ENCODE measurements at places on chromosomes 7 and 10.
A peak's percentile ranks its signal among the peaks of the same experiment; 100 is the strongest.

GRCh38 chr7:52764492-52765169 is 270.8 kb upstream of the POM121L12 start:
- DNase-seq = peak; percentile 25

GRCh38 chr10:103111918-103112877 is 80.9 kb downstream of the NT5C2 start:
- no peak for DNase-seq

DNA sequence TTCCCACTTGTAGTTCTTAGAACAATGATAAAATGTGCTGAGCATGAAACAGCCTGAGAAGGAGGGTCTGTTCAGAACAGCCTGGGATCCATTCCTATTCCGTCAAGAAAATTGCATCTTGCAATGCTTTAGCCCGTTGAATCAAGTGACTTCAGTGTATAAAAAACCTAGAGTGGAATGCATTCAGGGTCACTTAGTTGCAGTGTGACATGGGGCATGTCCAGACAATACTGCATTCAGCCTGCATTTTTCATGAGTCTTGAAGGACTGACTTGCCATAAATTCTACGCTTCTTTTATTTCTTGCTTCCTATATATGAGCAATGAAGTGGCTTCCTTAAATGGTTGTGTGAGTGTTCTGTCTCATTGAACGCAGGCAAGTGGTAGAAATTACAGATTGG is 758.3 kb upstream of the COBL start:
- no peak for DNase-seq

DNA sequence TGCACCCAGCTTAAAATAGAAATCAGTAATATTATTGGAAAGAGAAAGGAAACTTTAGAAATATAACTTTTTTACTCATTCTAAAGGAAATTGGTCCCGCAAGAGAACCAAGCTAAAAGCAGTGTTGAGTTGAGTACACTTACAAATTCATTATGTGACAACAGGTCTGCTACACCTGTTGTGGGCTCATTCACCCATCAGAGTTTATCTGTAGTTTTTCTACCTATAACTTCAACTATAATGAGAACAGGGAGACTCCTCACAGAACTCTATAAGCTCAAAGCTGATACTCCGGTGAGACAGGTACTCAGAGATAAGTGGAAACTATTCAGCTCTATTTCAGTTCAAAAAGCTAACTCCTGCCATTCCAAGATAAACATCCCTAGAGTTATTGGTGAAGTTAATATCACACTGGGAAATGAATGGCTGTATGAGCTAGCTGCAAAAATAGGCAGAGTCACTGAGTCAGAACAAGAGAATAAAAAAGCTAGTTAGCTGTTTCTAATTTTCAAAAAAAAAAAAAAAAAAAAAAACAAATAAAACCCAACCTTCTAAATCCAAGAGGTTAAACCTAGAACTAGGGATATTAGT is 121.3 kb downstream of the PPP1R3A start:
- DNase-seq = peak; percentile 53

- peak; percentile 75 for DNase-seq
These were observed at the start of gene LAMB1 for GRCh38 chr7:108002726-108003598. Gene LAMB1, minus strand, starts transcription at chr7:108003161. Its CDS starts 276 bp downstream, at chr7:108002885.

- DNase-seq = no peak
These were observed 1168.4 kb downstream of the GATA3 start for GRCh38 chr10:9222917-9223316.

GRCh38 chr10:62244785-62245467 is 23.7 kb downstream of the RTKN2 start:
- peak; percentile 83 for DNase-seq

DNA sequence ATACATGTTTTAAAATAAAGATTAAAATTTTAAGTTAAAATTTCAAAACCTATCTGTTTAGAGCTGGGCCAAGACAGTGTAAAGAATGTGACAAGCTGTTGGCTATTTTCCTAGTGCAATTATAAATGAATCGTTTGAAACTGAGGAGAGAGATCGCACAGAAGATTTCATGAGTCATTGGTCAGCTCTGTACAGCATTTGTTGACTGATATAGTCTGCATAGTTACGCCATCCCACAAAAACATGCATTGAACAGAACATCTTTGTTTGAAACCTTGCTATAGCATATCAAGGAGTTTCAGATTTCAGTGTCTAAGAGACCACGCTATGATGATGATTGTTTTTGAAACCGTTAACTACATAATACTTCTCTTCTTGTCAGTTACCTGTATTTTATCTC is 1.3 kb upstream of the C10orf67 start:
- peak; percentile 76 for DNase-seq

- no peak for DNase-seq
These were observed 49.6 kb downstream of the NEBL start for GRCh38 chr10:20847512-20847911.

DNA sequence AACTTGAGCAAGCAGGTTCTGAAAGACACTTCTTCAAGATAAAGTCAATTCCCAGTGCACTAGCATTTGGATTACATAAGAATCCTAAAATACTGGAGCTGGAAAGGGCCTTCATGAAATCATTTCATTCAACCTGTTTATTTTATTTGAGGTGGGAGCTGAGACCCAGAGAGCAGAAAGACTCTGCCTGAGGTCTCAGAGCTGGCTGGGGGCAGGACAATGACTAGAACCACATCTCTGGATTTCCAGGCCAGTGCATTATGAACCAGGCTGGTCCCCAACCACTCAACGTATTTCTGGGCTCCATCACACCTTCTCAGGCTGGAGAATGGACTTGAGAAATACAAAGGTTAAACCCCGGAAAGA is 8.4 kb downstream of the ANXA11 start:
- no peak for DNase-seq

DNA sequence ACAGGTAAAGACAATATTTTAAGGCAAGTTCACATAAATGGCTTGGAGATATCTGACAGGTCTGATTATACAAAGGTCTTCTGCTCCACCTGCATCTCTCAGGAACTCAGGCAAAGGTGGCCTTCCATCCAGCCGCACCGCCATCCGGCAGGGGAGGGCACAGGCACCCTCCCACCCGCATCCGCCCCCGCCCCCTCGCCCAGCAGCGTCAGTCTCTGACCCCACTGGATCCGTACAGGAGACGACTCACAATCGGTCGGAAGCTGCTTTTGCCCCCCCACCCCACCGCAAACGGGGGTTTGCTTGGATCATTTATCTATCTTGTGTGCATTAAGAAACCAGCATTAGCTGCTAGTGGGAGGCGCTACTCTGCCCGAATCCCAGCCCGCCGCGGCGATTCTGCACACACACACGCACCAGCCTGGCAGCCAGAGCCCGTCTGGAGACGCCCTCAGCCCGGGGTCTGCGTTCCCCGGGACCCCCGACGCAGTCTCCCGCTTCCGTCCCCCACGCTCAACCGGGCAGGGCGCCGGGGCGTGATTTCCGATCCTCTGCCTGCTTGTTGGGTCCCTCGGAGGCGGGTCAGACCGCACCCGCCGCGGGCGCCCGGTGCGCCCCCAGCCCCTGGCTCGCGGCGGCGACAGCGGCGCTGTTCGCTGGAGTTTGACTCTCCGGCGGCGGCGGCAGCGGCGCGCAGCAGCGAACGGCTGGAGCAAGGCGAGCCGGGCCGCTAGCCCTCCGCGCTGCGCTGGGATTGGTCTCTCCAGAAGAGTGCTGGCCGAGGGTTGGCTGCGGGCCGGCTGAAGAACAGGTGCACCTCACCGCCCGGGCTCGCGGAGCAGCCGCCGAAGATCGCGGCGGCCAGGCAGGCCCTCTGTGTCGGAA is 820 bp upstream of the NRG3 start:
- peak; percentile 36 for DNase-seq

- DNase-seq = no peak
These were observed 99.4 kb downstream of the CALD1 start for GRCh38 chr7:134878746-134879357.

DNA sequence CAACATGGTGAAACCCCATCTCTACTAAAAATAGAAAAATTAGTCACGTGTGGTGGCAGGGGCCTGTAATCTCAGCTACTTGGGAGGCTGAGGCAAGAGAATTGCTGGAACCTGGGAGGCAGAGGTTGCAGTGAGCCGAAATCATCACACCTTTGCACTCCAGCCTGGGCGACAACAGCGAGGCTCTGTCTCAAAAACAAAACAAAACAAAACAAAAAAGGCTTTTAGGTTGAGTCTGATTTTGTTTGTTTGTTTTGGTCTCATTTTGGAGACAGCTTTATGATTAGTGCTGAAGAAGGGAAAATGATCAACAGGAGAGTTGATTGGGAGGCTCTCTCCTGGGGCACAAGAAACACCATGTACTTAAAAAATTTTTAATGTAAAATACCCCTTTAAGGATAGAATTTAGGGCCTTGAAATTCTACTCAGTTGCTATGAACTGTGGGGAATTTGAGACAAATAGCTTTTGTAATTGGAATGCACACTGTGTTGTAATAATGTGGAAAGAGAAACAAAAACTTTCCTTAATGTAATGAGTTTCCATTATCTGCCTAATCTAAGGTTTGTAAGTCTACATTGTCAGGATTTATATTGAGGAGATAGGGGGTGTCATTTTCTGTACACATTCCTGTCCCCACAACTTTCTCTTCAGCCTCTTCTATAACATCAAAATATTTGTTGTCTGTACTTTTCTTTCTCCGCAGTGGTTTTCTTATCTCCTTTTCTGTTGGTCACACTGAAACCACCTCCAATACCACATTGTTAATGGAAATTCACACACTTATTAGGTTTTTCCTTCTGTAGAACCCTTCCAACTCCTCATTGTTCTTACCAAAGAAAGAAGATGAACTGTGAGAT is 41.3 kb downstream of the ARID5B start:
- no peak for DNase-seq

GRCh38 chr10:69914398-69915214 is 112.9 kb downstream of the COL13A1 start:
- DNase-seq = peak; percentile 19

DNA sequence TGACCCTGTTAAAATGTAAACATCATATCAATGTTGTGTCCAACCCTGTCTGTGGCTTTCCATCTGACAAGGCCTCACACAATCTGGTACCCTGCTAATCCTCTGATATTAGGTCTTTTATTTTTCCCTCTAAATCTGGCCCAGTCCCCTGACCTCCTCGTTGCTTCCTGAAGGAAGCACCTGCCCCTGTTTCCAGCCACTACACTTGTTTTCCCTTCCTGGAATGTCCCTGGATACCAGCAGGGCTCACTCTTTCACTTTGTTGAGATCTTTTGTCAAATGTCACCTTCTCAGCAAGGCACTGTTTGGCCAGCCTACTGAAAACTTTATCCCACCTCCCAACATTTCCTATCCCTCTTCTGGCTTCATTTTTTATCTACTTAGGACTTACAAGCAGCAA is 2.1 kb downstream of the SAMD9L start:
- no peak for DNase-seq

GRCh38 chr10:114526126-114526503 is 121.8 kb upstream of the AFAP1L2 start:
- DNase-seq = no peak

DNA sequence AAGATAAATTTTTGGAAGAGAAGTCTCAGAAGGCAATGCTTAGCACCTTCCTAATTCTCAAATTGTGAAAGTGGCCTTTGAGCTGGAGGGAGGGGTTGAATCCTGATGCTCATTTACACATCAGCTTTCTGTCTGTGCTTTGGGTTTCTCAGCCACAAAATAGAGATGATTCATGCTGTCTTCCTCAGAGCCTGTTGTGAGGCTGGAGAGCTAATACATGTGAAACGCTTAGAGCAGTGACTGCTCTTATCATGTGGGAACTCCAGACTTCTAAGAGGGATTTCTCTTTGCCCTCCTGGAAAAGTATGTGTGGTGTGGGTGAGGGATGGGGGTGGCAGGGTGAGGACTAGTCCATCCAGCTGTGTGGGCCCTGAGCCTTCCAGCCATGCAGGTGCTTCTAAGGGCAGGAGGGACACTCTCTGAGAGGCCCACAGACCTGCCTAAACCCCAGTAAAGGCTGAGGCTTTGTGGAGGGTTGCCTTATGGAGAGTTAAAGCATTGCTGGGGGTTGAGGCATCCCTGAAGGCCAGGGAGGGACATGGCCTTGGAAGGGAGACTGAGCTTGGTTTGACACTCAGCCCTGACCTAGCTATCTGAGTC is 4.8 kb upstream of the EVX1 start:
- DNase-seq = peak; percentile 32

- no peak for DNase-seq
These were observed 36.3 kb downstream of the SUFU start for GRCh38 chr10:102540023-102540422.

DNA sequence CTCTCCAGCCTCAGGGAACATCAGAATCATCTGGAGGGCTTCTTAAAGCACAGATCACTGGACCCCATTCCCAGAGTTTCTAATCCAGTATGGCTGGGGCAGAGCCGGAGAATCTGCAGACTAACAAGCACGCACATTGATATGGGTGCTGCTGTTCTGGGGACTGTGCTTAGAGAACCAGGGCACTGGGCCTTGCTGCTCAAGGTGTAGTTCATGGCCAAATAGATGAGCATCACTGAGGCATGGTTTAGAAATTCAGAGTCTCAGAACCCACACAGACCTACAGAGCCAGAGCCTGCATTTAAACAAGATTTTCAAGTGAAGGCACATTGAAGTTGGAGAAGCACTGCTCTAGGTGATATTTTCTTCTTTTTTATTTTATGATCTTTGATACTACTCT is 376.8 kb upstream of the PHF14 start:
- no peak for DNase-seq

DNA sequence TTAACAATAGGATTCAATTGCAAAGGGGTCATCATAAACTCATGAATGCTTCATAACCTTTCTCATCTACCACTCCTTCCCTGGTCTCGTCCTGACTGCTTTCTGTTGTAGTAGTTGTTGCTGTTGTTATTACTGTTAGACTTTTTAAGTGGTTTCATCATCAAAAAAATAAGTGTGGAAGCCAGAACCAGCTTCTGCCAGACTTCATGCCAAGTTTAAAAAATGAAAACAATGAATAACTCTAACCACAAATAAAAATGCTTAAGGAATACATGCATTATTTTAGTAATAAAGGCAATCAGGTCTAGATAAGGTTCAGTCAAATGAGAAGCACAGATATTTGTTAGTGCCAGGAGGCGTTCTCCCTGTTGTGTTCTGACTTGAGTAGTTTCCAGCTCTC is 85.4 kb downstream of the PCLO start:
- no peak for DNase-seq

DNA sequence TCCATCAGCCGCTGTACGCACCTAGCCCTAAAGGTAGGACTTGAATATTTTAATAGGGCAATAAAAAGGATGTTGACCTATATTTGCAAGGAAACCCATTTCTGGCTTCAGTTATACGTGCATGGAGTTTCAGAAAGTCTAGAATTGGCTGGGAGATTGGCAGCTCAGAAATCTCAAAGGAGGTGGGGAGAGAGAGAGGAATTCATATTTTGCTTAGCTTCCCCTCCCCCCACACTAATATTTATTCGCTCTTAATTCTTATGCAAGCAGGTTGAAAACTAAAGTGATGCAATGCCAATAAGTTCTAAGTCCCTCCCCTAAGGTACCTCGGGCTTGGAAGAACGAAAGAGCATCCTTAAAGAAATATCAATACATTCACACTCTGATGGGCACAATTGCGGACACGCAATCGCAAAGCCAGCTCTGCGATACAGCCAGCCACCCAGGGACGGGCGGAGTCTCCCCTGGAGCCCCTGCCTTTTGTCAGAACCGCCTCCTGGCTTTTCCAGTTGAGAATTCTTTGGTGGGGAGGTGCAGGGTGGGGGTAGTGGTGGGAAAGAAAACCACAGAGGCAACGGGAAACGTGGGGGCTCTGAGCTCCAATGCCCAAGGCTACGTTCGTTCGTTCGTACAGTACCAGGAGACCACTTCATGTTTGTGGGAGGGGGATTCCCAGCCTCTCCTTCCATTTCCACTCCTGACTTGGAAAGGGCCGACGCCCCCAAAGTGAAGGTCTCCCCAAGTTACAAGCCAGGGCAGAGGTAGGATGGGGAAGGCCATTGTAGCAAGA is 1.3 kb downstream of the SHH start:
- DNase-seq = peak; percentile 8
